ENCODE measurements at places on chromosomes 1 and 21.
A peak's percentile ranks its signal among the peaks of the same experiment; 100 is the strongest.

DNA sequence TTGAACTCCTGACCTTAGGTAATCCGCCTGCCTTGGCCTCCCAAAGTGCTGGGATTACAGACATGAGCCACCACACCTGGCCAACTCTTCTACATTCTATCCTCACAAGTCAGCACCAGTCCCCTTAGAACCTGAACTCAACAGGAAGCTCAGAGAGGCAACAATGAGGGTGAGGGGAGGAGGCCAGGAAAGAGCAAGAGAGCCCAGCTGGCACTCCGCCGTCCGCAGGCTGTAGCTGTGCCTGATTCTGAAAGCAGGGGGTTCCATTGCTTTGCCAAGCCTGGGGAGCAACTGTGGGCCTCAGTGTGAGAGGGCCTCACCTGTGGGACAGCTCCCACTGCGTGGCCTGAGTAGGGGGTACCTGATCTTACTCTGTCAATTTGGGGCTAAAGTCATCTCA, 18.7 kb downstream of the STK40 start:
- no peak for DNase-seq

DNA sequence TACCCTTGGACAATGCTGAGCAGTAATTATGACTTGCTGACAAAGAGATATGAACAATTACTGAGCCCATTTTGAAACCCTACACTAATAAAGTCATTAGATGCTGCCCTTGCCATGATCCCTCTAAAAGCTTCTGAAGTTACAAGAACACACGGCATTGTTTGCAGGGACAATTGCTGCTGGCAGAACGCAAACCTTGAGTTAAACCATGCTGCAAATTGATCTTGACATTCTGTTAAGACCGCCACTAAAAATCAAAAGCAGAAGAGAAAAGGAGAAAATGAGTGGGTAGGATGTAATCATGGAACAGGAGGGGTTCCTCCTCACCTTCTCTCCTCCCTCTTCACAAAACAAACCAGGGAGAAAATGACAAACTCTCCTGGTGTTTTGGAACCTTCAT, 136.2 kb upstream of the DMRTA2 start:
- no peak for DNase-seq

DNA sequence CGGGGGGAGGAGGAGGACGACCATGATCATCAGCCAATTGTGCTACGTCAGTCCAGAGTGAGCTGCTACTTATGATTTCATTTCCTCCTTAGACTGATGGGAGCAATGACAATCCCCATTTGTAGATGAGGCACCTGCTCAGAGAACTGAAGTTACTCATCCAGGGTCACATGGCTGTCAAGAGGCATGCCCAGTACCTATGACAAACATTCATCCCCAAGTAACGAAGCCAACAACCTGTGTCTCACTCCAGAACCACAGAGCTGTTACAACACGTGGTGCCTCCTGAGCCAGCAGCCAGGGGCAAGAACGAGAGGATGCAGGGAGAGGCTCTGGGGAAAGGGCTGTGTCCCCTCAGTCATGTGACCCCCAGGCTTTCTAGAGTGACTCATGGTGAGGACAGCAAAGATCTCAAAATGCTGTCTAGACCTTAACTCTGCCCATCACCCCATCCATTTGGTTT, 93.6 kb downstream of the SIM2 start:
- DNase-seq, result no peak

DNA sequence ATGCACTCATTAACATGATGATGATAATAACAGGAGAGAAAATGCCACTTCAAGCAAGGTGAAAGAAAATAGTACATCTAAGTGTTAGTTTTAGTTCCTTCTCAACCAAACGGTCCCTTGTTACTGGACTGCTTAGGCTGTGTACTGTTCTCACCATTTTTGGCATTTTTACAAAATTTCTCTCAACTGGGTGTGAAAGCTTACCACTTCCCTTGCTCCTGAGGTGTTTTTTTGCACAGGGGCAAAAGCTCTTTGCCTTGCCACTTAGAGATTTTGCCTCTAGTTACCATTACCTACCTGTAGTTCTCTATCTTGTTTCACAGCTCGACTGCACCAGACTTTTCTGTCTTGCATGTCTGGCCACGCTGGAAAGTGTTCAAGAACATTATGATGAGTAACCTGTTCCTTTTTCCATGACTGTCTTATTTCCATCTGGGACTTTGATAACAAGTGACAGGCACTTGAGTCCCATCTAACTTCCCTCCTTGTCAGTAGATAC, 10.7 kb downstream of the NEK7 start:
- no peak for DNase-seq

DNA sequence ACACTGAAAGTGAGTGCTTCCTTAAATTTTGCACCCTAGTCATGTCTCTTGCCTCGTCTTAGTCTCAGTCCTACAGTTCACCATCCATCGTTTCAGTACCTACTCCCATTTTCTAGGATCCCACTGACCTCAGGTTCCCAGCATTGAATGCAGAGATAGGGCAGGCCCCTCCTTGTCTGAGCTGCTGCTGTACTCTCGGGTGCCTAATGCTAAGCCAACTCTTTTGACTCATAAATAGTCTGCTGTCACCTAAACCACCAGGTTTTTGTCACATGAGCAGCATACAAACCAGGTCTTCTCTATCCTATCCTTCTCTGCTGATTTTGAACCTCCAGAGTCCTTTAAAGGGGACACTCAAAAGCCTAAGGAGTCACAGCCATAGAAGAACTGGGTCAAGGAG, 3.0 kb downstream of the ARHGAP30 start:
- no peak for DNase-seq

DNA sequence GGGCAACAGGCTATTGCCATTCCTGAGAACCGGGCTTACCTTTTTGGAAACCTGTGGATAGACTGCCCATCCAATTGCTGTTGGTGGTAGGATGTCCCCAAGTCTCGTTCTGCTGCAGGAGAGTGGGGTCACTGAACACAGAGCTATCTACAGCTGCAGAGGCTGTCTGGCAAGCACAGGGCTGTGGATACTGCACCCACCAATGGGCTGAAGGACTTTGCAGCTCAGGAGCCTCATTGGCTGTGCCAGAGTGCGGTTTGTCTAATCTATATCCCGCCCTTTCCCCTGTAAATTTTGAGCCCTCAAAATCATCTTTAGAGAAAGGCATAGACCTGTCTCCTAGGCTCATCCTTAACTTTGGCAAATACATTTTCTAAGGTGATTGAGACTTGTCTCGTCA, 15.3 kb downstream of the RNF187 start:
- DNase-seq, result no peak

- no peak for DNase-seq
Measured at GRCh38 chr21:14962217-14962616, 102.6 kb downstream of the NRIP1 start.

- no peak for DNase-seq
Measured at GRCh38 chr1:91617285-91617765, 116.7 kb downstream of the CDC7 start.

DNA sequence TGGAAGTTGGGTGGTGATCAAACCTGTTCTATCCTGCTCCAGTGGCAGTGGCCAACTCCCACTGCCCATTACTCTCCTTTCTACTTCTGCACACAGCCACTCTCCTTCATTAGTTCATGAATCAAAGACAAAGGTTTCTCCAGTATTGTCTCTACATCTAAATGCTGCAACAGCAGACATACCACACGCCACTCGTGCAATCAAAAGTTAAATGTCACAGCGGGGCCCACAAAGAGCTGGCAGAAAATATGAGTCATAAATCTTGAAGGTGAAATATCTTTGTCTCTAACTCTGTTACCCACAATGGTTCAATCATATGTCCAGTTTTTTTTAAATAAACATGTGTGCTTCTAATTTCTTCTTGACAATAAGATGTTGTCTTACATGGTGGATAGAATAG, 13.3 kb downstream of the APCS start:
- DNase-seq, result no peak

- DNase-seq, result no peak
Measured at GRCh38 chr21:38455403-38455802, 42.9 kb downstream of the ERG start.

DNA sequence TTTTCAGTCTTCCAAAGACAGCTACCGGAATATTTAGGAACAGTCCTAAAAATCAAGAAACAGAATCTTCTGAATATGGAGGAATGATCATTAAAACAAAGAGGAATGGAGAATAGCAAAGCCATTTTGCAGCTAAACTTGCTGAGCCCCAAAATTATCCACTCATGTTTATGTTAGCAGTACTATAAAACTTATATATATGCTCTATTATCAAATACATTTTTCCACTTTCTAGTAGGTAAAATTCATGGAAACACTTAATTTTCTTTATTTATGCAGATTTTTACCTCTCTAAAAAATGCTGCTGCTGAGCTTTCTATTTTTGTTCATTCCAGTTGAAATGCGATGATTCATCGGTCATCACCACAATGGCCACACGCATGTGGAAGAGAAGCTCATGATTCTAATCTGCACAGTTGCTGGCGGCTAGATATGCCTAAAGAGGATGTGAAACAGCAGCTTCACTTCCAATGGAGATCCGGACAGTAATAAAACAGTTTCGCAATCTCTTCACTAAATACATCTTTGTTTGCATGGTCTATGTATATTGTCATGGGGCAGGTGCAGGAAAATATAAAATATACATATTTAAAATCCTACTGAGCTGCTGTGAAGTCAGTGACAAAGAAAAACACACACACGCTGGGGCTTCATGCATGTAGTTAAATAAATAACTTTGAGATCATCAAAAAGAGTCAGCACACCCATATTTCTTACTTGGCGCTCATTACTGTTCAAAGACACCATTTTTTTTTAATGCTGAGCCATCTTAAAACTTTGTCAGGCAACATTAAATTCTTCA, 292.2 kb downstream of the SMYD3 start:
- DNase-seq, result peak; percentile 91

GRCh38 chr1:228884615-228885566, 149.6 kb downstream of the RHOU start:
- DNase-seq, result peak; percentile 17

DNA sequence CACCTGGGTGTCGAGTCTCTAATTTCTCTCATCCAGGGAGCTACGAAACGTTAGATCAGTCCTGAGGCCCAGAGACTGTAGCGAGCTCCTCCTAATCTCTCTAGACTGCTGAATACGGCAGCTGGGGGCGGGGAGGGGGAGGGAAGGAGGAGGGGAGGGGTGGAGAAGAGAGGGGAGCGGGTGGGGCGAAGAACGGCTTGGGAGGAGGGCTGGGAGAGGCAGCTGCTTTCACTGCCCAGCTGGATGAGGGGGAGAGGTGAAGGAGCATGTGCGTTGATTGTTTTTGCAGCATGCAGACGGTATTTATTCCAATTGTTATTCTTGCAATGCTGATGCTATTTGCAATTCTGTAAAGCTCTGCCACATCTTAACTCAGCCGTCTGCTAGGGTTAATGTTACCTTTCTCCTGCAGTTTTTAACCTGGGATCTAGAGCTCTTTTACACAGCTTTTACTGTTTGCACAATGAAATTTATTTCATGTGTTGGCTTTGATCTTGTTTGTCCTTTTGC, 790 bp downstream of the DNAJC6 start:
- no peak for DNase-seq

- DNase-seq, result no peak
Measured at GRCh38 chr1:206933333-206933945, 11.7 kb upstream of the FCMR start.
